Stimulated activated CD8-positive, alpha-beta memory T cell treated with anti-CD3 and anti-CD28 coated beads, Interleukin-4, amount 100 ng/mL, for 1 hour (primary cell): ENCODE measurements at places on chromosomes 2 and 18.
A peak's percentile ranks its signal among the peaks of the same experiment; 100 is the strongest.

DNA sequence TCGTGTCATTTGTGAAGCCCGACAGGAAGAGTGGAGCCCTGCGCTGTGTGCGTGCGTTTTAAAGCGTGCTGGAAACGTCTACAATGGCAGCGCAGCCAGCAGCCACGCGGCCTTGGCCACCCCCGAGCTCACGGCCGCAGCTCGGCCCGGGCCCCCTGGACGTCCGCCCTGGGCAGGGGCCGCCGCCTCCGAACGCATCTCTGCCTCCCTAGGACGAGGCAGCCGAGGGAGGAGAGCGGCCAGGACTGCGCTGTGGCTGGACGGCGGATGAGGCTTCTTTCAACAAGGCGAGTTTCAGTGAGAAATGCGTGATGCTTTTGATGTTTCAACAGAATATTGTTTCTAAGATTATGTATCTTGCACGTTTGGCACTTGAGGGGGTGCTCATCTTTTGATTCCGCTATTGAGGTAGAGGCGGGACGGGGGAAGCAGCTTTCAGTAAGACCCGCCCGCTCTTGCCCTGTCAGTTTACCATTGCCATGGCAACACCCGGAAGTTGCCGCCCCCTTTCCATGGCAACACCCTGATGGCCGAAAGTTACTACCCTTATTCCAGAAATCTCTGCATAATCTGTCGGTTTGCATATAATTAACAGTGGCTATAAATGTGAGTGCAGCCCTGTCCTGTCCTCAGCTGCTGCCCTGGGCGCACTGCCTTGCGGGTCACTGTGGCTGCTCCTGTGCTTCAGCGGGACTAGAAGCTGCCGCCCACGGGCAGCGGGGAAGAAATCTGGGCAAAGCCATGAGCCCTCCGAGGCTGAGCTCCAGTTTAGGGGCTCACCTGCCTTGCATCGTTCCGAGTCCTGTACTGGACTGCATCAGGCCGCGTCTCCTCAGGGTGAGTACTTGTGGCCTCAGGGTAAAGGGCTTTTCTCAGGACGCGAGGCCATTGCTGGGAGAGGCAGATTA, 38.6 kb downstream of the ADNP2 start:
- DNase-seq: peak; percentile 29

- DNase-seq: no peak
These were observed 70.2 kb downstream of the HRH4 start for GRCh38 chr18:24530630-24531111.

- DNase-seq: no peak
These were observed 16.5 kb downstream of the SMARCAL1 start for GRCh38 chr2:216428618-216429350.

GRCh38 chr2:66874411-66874810, 439.5 kb downstream of the MEIS1 start:
- DNase-seq: no peak

DNA sequence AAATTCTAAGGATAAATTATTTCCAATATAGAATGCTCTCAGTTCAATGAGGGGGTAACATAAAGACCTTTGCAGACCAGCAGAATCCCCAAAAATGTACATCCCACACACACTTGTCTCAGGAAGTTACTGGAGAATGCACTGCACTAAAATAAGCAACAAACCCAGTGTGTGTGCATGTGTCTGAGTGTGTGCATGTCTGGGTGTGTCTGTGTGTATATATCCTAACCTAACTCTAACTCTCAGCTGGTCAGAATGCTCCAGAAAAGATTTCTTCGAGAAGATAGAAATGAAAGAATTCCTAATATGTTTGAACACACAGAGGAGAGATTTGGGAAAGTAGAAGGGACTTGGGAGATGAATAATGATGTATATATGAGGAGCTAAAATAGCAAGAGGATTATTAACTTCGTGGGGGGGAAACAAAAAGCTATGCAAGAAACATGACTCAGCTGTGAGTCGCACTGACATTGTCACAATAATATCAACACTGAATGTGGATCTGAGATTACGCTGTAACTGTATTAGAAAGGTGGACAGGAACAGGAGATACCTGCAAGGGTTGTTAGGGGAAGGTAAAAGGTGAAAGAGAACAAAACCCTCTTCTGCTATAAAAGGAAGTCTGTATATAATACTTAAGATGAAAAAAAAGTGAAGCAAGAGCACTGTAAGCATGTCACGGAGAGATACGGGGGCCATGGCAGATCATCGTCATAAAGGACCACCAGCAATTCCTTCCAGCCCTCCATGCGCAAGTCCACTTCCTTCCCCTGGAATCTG, 11.1 kb downstream of the COLEC12 start:
- no peak for DNase-seq

DNA sequence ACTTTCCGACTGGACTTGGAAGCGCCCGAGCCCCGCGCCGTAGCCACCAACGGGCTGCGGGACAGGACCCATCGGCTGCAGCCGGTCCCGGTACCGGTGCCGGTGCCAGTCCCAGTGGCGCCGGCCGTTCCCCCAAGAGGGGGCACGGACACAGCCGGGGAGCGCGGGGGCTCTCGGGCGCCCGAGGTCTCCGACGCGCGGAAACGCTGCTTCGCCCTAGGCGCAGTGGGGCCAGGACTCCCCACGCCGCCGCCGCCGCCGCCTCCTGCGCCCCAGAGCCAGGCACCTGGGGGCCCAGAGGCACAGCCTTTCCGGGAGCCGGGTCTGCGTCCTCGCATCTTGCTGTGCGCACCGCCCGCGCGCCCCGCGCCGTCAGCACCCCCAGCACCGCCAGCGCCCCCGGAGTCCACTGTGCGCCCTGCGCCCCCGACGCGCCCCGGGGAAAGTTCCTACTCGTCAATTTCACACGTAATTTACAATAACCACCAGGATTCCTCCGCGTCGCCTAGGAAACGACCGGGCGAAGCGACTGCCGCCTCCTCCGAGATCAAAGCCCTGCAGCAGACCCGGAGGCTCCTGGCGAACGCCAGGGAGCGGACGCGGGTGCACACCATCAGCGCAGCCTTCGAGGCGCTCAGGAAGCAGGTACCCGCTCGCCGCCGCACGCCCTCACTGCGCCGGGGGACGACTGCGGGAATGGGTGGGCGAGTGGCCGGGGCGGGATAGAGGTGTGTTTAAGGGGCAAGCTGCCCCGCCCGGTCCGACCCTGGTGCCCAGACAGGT, 713 bp downstream of the ATOH8 start:
- no peak for DNase-seq

DNA sequence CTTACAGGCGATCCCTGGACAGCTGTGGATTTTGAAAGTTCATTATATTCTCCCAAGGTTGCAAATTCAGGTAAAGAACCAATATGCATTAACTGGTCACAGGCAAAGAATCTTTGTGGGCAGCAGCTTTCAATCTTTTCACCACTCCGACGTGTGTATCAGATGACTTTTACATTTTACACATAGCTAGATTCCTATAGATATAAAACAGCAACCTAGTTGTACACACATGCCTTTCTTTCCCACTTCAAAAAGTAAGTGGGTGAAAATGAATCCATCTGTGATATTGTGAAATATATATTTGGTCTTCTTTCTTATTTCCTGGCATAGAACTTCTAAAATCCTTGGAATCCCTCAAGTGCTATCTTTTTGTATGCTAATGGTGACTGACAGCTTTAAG, 72.5 kb downstream of the SCG2 start:
- DNase-seq: no peak

- DNase-seq: no peak
These were observed 685.6 kb upstream of the NXPH2 start for GRCh38 chr2:139465789-139466188.

GRCh38 chr18:24930971-24931370, 421.0 kb downstream of the ZNF521 start:
- no peak for DNase-seq

DNA sequence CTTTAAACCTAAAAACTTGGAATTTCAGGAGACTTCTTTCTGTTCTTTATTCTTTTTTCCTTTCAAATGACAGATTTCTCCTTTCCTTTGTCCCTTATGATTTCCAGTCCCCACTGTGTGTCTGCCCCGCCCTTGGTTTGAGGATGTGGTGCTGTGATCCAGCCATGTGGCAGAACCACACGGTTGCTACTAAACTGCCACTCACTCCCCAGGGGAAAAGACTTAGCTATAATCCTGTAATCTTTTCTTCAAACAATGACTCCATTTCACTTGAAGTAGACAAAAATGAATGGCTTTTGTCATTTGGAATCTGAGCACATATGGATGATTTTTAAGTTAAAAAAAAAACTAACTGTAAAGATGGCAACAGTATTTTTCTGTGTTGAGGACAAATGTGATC, 76.2 kb upstream of the STAM2 start:
- no peak for DNase-seq

- no peak for DNase-seq
These were observed 142.8 kb downstream of the CD8B2 start for GRCh38 chr2:106629981-106630380.

- DNase-seq: no peak
These were observed 156.3 kb downstream of the DOCK10 start for GRCh38 chr2:224885836-224886547.

GRCh38 chr2:151237422-151238025, 24.1 kb downstream of the RBM43 start:
- DNase-seq: no peak

- no peak for DNase-seq
These were observed 35.4 kb downstream of the MGAT5 start for GRCh38 chr2:134289225-134289624.

GRCh38 chr2:68689553-68690537, 44.8 kb upstream of the ARHGAP25 start:
- no peak for DNase-seq

- no peak for DNase-seq
These were observed 39.5 kb downstream of the AQP12A start for GRCh38 chr2:240731178-240731545.

- no peak for DNase-seq
These were observed 44.6 kb downstream of the SMAD4 start for GRCh38 chr18:51074605-51075004.

- no peak for DNase-seq
These were observed 566.0 kb downstream of the EPHA4 start for GRCh38 chr2:221006084-221006483.

GRCh38 chr2:114688241-114688640, 245.8 kb downstream of the DPP10 start:
- no peak for DNase-seq

GRCh38 chr2:38889575-38889974, at the start of gene ARHGEF33:
Gene ARHGEF33, plus strand, starts transcription at chr2:38889875. Its CDS starts 29,573 bp downstream, at chr2:38919448.
- no peak for DNase-seq

DNA sequence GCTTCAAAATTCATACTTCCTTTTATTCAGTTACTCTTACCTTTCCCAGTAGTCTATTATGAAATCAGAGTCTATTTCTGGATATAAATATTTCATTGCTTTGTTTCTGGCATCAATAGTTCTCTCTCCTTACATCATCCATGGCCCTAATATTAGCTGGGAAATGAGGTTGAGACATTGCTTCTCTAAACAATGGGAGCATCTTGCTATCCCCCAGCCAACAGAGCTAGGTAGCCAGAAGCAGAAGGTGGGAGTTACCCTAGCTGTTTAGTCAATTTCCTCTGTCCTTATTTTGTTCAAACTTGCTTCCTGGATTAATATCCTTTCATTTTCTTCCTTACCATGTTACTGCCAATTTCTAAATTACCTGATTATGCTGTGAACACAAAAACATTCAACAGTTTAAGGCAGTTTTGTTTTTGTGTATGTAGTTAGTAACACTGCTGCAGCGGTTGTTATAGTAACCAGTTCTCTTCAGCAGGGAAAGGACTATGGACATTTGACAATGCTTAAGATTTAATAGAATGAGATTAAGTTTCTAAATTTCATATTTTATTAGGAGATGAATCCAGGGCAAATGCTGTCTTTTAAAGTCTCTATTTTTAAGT, 160.5 kb upstream of the KCNJ3 start:
- no peak for DNase-seq

- DNase-seq: no peak
These were observed 1.5 kb downstream of the MFSD6 start for GRCh38 chr2:190409616-190410015.

DNA sequence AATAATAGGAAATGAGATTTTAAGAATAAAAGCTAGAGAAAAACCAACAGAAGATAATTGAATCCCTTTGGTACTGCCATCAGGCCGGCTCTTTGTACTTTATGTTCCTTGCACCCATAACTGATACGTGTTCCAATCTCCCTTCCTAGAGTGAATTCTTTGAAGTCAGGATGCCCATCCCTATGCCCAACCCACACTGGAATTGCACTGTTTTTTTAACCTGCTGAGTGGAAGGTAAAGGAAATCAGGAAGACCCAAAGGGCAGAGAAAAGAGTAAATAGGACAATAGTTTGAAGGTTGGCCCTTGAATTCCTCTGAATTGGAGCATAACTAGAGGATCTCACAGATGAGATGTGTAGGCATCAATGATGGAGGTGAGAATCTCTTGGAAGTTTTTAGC, 4.4 kb upstream of the ATG16L1 start:
- no peak for DNase-seq

GRCh38 chr2:109353806-109354745, 225.1 kb downstream of the SH3RF3 start:
- DNase-seq: no peak

GRCh38 chr2:207008105-207008990, 69.0 kb downstream of the CPO start:
- DNase-seq: no peak

DNA sequence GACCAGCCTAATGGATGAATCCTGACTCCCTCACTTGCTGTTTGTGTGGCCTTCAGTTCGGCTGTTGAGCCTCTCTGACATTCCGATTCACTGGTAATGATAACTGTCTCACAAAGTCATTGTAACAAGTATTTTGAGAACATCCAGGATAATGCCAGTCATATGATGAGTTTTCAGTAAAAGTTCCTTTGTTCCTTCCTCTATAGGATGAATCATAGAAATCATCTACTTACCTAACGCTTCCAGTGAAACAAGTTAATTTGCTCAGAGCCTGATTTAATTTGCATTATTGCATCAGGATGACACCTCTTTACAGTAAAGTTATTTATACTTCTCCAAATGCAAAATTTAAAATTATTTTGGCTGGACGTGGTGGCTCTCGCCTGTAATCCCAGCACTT, 32.0 kb downstream of the RAB31 start:
- DNase-seq: no peak

DNA sequence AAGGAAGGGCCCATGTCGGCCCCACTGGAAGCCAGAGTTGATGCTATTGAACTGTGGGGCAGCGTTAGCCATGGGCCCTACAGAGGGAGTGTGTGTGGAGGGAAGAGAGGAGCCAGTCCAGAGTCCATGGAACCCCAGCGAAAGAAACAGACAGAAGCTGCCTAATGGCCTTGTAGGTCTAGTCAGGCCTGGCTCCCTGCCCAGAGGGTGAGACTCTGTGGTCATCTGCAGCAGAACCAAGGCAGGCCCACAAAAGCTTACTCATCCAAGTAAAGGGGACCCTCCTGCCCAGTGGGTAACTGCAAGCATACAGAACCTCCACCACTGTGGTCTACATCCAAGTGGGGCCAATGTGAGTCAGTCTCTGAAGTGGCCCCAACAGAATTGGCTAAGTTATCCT, 439.8 kb downstream of the TGIF1 start:
- no peak for DNase-seq
